T-helper 2 cell treated with Interferon-gamma antibody and Interleukin-4, amounts not matched to agents 100 ng/mL and 5 ng/mL, for 36 hours (primary cell): ENCODE measurements at places on chromosomes 16 and 17. TPM values are rescaled to one million over a fixed set of nuclear protein-coding genes. Genes with fewer than 3 reads are reported as not detected.

Gene ABI3
- 42.8 and 44.0 TPM in 2 replicates for total RNA-seq

Gene TMEM204
- total RNA-seq = 39.4 and 40.3 TPM in 2 replicates

Gene FBXO39
- 1.6 TPM in 2 replicates for total RNA-seq

Gene MYH10
- total RNA-seq = 8.5 and 10.0 TPM in 2 replicates

Gene INCA1
- total RNA-seq = 0.25 and 0.27 TPM in 2 replicates

Gene HOXB2
- 21.8 and 24.0 TPM in 2 replicates for total RNA-seq

Gene KRTAP2-3
- not detected in 2 replicates for total RNA-seq

Gene BCL6B
- 0.36 and 0.39 TPM in 2 replicates for total RNA-seq

Gene SBK1
- total RNA-seq = 5.4 TPM in 2 replicates

Gene PVALEF
- not detected in 2 replicates for total RNA-seq

Gene MYH1
- not detected in 2 replicates for total RNA-seq

Gene TLK2
- total RNA-seq = 41.7 and 45.4 TPM in 2 replicates
